ENCODE measurements at places on chromosomes 4 and X.
A peak's percentile ranks its signal among the peaks of the same experiment; 100 is the strongest.

GRCh38 chr4:158903472-158904043, 134.7 kb downstream of the FNIP2 start:
- no peak for DNase-seq

GRCh38 chrX:74505437-74505836, 84.1 kb downstream of the SLC16A2 start:
- no peak for DNase-seq

GRCh38 chr4:155207534-155208257, 740 bp upstream of the NPY2R start:
- peak; percentile 0 for DNase-seq

- no peak for DNase-seq
Measured at GRCh38 chrX:154308108-154308946, 12.7 kb downstream of the TKTL1 start.

GRCh38 chr4:82747686-82748575, 50.7 kb downstream of the SCD5 start:
- DNase-seq, result peak; percentile 33

GRCh38 chr4:7214359-7214758, 22.0 kb downstream of the SORCS2 start:
- DNase-seq, result no peak

- no peak for DNase-seq
Measured at GRCh38 chr4:130288576-130288975, 1192.6 kb downstream of the C4orf33 start.

DNA sequence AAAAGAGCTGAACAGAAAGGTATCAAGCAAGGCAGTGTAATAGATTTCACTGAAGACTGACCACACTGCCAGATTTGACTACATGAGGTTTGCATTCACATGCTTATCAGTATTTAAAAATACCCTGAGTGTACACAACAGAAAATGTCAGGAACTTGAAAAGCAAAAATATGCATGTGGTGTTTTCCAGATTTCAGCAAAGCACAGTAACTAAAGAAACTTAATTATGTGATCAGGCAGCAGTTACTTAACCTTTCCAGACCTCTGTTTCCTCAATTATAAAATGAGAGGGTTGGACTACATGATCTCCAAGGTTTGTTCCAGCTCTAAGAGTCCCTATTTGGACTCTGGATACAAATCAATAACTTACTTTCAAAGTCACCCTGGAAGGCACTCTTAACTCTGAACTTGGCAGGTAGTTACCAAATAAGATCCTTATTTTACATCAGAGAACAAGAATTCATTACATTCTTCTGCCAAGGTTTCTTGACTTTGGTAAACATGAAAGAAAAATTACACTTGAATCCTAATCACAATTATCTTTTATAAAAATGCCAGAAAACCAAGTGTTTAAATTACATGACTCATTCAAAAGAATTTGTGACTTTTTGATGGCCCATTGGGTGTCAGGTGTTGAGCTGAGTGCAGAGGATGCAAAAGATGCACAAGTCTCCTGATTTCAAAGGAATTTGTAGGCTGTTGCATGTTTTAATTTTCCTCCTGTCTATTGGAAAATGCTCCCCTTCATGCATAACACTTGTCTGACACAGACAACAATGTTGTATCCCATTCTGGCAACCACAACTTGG, 241.6 kb downstream of the MGST2 start:
- DNase-seq, result no peak

DNA sequence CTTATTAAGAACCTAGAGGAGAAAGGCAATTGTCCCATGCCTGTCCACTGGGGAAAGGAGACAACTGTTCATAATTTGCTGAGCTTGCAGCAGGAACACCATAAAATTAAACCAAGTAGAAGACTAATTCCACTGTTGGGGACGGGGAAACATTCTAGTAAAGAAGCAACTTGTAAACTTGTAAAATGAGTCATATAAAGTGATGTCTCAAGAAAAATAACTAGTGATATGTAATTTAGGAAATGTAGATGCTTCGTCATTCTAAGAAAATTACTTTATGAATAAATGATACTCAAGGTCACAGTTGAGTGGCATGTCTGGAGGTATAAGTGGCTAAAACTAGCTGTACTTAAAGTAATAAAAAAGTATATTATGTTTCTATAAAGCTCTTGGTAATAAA, 121.2 kb upstream of the MID1 start:
- no peak for DNase-seq
